Occipital lobe (tissue), 3 donors: ENCODE measurements at places on chromosomes 6 and 20. TPM values are rescaled to one million over a fixed set of nuclear protein-coding genes. Genes with fewer than 3 reads are reported as not detected.

Gene C6orf163
- 8.3 TPM for total RNA-seq

Gene CCM2L
- total RNA-seq = 2.0 TPM

Gene FIG4
- 42.9 TPM for total RNA-seq

Gene SLC35D3
- not detected for total RNA-seq

Gene LGSN
- total RNA-seq = 0.47 TPM

DNA sequence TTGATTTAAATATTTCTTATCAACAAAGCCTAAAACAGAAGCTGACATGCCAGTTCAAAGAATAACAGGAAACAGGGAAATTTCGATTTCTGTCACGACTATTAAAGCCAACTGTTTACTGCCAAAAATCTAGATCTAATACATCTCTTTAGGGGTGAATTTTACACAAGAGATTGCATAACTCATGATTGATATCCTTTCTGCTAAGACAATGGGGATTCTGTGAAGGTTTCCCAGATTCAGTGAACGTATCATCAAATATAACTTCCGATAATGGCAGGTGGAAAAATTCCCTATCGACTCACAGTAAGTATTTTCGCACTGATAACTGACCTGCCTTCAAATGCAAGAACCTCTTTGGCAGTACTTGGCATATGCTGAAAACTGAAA is 42.9 kb downstream of the NHSL1 start:
- no peak for DNase-seq

GRCh38 chr6:41615311-41615710 is 23.0 kb upstream of the MDFI start:
- no peak for DNase-seq

- DNase-seq = no peak
These were observed 236.3 kb upstream of the ZNF217 start for GRCh38 chr20:53829724-53830521.

GRCh38 chr20:23446505-23446904 is 6.2 kb downstream of the CST11 start:
- no peak for DNase-seq

- DNase-seq = no peak
These were observed 195.3 kb downstream of the SLC24A3 start for GRCh38 chr20:19407736-19408135.

DNA sequence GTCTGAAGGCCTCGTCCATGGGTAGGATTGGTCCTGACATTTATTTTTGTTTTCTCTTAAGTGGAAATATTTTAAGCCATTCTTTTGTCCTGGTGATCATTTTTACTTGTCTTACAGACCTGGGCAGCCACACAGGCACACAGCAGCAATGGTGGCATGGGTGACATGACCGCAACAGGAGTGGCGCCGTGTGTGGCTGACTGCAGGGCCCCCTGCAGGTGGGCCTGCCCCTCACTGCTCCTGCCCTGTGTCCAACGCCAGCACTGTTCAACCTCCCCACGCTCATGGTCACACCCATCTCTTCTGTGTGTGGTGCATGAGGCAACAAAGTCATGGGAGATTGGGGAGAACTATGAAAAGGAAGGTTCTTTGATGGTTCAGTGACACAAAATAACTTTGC is 151.9 kb downstream of the MYLK4 start:
- DNase-seq = no peak

DNA sequence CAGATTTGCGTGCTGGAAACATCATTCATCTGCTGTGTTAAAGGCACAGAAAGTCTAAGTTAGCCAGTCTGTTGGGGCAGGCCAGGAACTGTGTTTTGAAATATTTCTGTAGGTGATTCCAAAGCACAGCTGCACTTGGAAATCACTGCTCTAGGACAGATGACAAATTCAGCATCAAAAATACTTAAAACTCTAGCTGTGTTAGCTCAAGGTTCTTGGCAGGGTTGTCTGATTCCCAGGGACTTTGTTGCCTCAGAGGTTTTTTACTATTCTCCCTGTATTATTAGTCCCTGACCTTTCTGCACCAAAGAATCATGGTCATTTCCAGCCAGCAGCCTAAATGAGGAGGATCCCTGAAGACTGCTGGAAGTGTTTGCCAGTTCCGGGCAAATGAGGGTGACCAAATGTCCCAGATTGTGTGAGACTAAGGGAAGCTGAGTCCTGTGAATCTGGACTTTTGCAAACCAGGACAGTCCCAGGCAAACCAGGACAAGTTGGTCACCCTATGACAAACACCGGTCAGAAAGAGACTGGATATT is 84.3 kb upstream of the TMEM30A start:
- no peak for DNase-seq

GRCh38 chr6:135256866-135257265 is 75.8 kb downstream of the MYB start:
- DNase-seq = no peak

DNA sequence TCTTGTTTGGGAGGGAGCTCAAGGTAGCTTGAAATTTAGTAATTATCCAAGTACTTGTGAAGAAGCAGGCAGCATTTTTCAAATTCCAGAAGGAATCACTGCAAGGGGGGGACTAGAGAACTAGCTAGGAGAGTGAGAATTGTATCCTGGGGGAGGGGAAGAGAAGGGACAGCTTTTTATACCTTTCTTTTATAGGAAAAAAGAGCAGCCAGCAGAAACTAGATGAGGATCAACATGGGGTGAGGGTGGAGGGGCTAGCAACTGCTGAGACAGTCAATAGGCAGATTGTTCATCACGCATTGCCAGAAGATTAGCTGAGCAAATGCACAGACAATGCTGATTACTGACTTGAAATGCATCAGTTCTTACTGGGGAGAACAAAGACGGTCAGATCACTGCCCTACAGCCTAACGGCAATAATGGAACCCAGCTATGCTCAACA is 514.3 kb upstream of the CITED2 start:
- DNase-seq = no peak

- DNase-seq = no peak
These were observed 99.1 kb downstream of the ADGB start for GRCh38 chr6:146697921-146698320.

DNA sequence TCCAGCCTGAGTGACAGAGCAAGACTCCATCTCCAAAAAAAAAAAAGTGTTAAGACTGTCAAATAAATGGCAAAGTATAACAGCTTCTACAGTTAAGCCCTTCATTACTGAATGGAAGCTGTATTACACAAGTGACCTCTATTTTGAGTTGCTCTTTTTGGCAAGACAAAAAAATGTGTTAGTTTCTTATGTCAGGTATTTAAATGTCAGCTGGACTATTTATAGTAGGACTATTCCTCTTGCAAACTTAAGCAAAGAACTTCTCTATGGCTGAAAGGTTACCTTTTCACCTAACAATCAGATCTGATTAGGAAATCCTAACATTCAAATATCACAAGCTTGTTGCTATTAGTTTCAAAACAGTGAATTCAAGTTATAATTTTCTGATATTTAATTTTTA is 12.4 kb downstream of the UBE2V1 start:
- no peak for DNase-seq
